ENCODE measurements at places on chromosomes 12 and 14. TPM values are rescaled to one million over a fixed set of nuclear protein-coding genes. Genes with fewer than 3 reads are reported as not detected.

GRCh38 chr12:34600592-34601462 is 578.5 kb downstream of the ALG10 start:
- DNase-seq: no peak

- no peak for DNase-seq
These were observed 30.6 kb upstream of the TUBA1A start for GRCh38 chr12:49219417-49220026.

Gene RPGRIP1
- total RNA-seq: not detected

DNA sequence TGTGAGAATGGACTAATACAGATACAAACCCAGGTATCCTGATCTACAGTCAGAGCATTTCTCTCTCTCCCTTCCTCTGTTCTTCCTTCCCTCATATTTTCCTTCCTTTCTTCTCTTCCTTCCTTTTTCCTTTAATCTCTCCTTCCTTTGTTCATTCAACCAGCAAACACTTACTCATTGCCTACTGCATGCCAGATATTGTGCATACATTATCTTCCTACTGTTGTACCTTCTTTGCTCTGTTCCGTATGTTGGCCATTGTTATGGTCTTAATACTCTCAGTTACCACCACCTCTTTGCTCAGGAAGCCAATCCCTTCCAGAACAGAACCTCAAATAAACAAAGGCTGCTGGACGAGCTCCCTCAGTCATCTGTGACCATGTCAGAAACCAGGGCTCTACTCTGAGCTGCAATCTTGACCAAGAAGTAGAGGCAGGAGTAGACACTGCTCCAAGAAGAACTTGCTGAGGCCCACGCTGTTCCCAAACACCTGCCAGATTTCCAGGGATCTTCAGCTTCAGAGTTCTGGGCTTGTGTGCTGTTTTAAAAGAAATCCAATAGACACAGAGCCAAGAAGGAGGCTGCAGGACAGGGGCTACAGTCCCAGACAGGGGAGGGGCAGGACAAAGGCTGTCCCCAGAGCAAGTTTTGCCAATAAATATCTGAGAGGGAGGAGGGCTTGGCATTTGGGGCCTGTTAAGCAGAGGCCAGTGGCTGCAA is 526.7 kb upstream of the TBX3 start:
- no peak for DNase-seq

Gene KRT72
- 0.42 TPM for total RNA-seq

GRCh38 chr14:61475316-61475715 is 153.9 kb downstream of the PRKCH start:
- no peak for DNase-seq

GRCh38 chr14:45373877-45374276 is 120.9 kb upstream of the MIS18BP1 start:
- no peak for DNase-seq

DNA sequence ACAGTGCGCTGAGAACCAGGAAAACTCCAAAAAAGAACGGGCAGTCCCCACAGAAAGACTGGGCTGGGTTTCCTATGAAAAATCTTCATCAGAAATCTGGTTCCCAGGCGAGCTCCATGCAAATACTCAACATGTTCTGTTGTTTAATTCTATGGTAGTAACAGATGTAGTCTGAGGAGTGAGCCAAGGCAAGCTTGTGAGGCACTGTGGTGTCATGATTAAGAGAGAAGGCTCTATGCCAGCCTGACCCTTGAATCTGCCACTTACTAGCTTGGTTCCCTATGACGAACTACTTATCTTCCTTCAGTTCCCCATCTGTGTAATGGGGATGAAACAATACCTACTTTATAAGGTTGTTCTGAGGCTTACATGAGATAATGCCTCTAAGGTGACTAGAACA is 10.7 kb downstream of the POMT2 start:
- DNase-seq: no peak

GRCh38 chr14:35122696-35123387 is 490 bp downstream of the PRORP start:
- DNase-seq: no peak
